Fibroblast of lung (primary cell): ENCODE measurements at places on chromosomes 16 and 17.

DNA sequence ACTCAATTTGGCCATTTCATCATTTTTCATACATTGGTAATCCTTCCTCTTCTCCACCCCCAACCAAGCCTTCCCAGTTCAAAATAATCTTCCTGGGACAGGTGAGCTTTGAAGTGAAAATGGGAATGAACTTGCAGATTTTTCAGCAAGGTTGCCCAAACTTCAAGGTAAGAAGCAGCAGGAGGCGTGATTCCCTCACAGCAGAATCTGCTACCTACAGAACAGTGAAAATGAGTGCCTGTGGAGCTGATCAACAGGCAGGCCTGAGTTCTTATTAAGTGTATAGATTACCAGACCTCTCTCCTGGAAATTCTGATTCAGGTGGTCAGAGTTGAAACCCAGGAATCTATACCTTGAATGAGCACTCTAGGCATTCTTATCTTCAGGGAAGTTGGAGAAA, 356.6 kb downstream of the RBFOX1 start:
- no peak for DNase-seq

- no peak for DNase-seq
Measured at GRCh38 chr16:85965125-85965524, 66.2 kb downstream of the IRF8 start.

GRCh38 chr16:30416624-30417528, 9.5 kb downstream of the ZNF771 start:
- no peak for DNase-seq

- DNase-seq = no peak
Measured at GRCh38 chr16:88476817-88477397, 23.8 kb downstream of the ZFPM1 start.

- peak; percentile 78 for DNase-seq
Measured at GRCh38 chr17:39648616-39649366, 11.8 kb downstream of the STARD3 start.

DNA sequence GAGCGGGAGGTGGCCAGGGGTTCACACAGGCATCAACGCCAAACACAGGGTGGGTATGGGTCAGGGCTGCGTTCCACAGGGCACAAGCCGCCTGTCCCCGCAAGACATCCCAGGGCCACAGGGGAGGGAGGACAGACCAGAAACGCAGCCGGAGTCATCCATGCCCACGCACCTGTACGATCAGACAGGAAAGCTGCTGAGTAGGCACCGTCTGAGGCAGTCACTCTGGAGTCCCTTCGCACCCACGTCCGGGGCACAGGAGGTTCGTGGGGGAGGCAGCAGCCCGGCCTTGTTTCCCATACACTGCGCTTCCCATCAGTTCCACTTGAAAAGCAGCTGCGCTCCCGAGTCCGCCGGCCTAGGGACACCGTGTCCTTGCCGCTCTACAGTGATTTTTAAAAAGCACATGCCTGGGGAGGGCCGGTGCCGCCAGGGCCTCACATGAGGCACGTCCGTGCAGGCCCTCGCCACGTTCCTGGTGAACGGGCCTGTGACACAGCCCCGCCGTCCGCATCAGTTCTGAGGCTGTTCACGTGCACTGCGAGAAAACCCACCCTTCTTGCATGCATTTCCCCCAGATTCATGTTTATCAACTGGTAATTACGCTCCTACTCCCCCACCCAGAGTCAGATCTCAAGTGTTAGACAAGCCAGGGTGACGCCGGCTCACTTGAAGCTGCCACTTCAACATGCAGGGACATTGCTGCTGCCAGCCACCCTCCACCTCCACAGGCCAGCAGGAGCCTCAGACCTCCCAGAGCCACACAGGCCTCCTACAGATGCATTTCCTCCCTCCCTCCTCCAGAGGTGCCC, 34.8 kb downstream of the WDR45B start:
- DNase-seq = no peak

DNA sequence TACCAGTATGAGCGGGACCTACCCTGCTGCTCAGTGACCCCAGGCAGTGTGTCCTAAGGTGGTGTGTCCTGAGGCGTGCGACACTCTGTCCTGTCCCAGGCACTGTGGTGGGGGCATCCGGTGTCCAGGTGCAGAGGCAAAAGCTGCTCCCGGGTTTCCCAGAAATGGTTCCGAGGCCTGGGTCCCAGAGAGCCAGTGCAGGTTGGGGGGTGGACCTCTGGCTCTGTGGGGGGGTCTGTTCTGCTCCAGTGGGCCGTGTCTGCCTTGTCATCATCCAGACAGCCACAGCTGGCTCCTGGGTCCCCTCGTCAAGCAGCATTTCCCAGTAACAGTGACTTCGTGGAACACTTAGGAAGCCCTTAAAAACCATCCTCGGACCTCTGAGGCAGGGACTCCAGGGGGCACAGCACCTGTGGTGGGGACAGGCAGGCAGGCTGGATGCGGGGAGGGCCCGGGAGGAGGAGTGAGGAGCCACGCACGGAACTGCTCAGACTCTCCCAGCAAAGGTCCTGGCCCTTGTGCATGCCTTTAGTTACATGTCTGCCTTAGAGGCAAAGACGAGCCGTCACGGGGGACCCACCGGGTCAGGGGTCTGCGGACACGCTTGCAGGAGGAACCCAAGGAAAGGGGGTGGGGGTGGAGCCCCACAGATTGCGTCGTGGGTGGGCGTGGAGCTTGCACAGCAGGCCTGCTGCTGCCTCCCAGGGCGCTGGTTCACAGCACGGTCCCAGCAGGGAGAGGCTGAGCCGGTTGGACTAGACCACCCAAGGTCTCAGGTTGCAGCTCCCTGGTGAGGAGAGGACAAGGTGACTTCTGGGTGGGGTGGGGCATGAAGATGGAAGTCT, 5.6 kb downstream of the SLC16A3 start:
- no peak for DNase-seq
